NCI-H1417 treated with DMSO at 0.1 percent for 48 hours (cell line): ENCODE measurements at places on chromosomes 1 and 21.

- no peak for DNase-seq
Measured at GRCh38 chr1:64623750-64624191, 121.1 kb upstream of the RAVER2 start.

DNA sequence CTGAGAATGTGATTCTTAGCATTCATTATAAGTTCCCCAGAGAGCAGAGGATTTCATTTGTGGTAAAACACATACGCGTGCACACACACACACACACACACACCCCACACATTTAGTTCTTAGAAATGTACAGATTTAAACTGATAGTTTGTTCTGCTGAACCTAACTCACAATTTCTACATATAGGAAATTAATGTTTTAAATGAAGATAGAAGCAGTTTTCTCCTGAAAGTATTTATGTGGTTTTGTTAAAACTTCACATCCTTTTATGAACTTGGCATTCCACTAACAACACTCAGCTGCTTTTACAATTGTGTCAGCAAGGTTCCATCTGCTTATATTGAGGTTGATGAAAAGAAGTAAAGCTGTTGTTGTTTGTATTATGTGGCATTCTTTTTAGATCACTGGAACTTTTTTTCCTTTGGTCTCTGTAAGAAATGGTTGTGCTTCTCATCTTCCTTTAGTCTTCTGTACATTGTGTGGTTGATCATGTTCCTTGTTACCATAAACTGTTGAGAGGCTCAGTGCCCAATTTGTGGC, 41.6 kb downstream of the AK4 start:
- no peak for DNase-seq

DNA sequence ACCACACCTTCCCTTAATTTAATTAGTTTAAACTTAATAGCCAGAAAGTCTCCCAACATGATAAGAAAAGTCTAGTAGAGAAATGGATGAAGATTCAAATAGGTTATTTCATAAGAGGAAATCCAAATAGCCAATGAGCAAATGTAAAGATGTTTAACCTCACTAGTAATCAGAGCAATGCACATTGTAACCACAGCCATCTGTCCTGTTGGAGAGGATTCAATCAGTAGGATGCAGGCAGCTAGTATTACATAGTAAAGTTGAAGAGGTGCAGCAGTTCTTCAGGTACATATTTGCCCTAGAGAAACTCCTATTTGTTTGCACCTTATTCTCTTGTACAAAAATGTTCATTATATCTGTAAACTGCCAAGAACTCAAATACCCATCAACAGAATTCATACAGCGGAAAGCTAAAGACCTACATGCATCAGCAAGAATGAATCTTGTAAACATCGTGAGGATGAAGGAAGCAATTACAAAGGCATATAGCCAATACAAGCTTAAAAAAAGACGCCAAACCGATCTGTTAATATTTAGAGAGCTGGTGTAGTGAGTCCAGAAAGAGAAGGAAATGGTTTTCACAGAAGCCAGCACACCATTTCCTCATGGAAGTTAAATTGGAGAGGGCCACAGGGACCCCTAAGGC, 27.9 kb downstream of the DIP2A start:
- no peak for DNase-seq

GRCh38 chr1:167492481-167492910, 25.8 kb downstream of the CD247 start:
- DNase-seq: no peak

GRCh38 chr21:42598159-42598735, 55.2 kb upstream of the PDE9A start:
- no peak for DNase-seq

DNA sequence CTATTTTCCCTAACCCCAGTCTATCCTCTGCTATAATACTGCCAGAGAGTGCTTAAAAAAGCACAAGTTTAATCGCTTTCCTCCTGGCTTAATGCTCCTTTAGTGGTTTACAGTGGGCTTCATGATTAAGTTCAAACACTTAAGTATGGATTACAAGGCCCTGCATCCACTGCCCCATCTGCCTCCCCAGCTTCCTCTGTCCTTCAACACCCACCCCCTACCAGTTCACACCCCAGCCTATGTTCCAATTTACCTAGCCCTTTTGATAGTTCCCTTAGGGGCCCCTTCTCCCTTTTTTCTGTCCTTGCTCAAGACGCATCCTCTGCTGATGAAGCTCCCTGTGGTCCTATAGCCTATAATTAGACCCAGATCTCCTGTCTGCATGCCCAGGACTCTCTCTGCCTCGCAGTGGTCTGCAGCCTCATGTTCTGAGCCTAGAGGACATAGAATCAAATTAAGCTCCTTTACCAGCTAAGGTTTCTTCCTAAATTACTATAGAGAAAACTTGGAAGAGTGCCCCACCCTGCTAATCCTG, 212.5 kb downstream of the FGGY start:
- DNase-seq: no peak

GRCh38 chr1:93638981-93639380, 42.7 kb downstream of the BCAR3 start:
- peak; percentile 26 for DNase-seq

- no peak for DNase-seq
Measured at GRCh38 chr1:117290890-117291289, 76.4 kb upstream of the MAN1A2 start.

DNA sequence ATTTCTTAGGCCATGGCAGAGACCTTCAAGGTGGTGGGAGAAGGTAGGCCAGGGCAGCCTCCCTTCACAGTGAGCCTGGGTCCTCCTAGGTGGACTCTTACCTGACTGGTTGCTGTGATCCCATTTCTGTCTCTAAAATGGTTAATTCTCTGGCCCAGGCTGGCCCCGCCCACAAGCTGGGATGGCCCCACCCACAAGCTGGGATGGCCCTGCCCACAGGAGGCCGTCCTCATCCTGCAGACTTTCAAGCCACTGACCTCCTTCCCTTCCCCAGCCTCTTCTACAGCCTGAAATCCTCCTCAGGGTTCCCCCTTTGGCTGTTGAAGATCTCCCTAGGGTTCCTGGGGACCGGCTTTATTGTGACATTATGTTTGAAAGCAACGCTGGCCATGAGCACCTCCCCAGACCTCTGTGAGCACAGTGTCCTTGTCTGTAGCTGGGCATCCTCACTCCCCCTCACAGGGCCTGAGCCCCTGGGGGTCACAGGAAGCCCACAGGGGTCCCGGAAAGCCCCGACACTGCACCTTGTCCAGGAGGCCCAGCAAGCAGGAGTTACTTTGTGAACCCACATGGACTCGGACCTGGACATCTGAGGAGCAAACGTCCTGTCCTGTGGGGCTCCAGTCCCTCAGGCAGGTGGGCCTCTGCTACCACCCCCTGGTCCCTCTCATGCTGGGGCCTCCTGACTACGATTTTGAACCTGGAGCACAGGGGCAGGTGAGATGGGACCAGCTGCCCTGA, 621.7 kb downstream of the MATN1 start:
- DNase-seq: no peak

DNA sequence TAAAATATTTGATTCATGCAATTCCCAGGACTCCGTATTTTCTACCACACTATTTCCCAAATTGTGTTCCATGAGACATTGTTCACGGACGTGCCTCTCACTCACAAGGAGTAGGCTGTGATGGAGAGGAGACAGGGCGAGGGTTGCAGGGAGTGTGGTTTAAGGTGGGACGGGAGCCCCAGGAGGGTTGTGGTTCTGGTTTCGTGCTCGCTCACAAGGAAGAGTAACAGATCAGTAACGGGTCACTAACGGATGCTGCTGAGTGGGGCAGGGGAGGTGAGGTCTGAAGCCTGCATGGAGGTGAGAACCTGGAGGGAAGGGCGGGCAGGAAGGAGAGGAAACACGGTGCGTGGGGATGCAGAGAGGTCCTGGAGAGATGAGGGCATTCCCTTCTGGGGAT, 28.8 kb downstream of the TFF3 start:
- DNase-seq: no peak

GRCh38 chr1:219659684-219660083, 46.8 kb upstream of the ZC3H11B start:
- DNase-seq: no peak

DNA sequence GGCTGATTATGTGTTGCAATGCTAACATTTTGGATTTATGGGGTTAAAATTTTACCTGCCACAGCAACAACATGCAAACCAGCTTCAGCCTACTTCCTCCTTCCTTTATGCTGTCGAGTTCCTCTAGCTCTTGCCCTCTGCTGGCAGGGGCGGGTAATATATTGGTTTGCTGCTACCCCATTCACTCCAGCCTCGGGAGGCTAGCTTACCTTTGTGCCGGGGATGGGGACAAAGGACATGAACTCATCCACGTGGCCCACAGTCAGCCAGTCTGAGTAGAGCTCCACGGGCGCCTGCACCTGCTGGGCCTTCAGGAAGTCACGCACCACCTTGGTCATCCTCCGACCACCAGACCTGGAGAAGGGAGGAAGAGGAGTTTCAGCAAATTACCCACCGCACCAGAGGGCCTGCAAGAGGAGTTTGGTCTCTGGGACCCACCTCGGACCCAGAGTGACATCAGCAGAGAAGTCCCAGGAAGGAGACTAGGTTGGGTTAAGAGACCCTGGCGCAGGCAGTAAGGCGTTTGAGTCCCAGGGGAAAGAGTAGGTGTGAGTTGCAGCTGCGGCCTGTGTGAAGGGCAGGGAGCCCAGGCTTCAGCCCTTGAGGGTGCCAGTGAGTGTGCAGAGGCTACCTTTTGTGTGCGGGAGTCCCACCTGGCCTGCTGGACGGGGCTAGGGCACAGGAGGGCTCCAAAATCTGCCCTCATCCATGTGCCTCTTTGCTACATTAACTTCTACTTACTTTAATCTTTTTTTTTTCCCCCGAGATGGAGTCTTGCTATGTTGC, 21.8 kb upstream of the SDHB start:
- no peak for DNase-seq

GRCh38 chr1:218357211-218357892, 12.2 kb downstream of the TGFB2 start:
- no peak for DNase-seq

- no peak for DNase-seq
Measured at GRCh38 chr1:232574889-232575762, 54.8 kb downstream of the SIPA1L2 start.

DNA sequence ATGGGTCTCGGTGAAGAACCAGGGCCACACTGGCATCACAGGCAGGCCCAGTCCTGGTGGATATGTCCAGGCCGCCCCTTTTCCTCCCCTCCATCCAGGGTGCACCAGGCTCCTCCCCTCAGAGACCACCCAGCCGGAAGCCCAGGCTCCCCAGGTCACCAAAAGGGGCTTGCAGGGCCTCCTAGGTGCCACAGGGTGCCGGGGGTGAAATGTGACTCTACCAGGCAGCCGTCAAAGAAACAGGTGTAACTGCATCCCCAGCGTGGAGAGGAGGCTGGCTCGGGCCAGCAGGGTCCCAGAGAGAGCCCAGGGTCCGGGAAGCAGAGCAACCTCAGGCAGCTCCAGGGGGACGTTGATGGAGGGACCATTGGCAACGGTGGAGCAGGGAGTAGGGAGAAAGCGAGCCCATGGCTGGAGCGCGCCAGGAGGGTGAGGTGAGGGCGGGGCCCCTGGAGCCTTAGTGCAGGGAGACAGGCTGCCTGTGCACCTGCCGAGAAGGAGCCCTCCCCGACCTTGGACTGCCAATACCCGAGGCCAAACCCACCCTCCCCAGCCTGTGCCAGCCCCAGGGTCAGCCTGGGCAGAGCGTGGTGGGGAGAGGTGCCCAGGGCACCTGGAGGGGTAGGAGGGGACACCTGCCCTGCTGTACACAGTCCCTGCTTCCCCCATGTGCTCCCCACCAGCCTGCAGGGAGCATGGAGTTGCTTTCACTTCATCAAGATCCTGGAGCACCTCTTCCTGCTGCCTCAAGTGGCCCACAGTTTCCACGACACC, 48.3 kb upstream of the POFUT2 start:
- no peak for DNase-seq

DNA sequence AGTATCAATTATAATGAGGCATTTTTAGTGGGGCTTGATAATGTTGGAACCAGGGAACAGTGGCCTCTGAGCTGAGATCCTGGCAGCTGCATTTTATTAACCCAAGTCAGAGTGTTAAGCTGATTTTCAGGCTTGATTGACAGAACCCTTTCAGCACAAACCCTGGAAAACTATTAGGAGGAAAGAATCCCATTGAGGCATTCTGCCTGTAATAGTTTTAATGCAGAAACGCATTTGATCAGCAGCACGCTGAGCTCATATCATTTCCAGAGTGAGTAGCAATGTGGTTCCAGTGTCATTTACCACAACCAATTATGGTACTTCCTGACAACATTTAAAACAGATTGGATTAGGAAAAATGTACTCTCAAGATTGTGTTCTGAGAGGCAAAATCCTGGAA, 78.3 kb upstream of the BARHL2 start:
- DNase-seq: no peak

- DNase-seq: no peak
Measured at GRCh38 chr1:204866051-204866596, 4.5 kb upstream of the NFASC start.
